ENCODE measurements at places on chromosomes 11 and 22.

GRCh38 chr11:130037058-130037457 is 32.6 kb upstream of the APLP2 start:
- no peak for DNase-seq

DNA sequence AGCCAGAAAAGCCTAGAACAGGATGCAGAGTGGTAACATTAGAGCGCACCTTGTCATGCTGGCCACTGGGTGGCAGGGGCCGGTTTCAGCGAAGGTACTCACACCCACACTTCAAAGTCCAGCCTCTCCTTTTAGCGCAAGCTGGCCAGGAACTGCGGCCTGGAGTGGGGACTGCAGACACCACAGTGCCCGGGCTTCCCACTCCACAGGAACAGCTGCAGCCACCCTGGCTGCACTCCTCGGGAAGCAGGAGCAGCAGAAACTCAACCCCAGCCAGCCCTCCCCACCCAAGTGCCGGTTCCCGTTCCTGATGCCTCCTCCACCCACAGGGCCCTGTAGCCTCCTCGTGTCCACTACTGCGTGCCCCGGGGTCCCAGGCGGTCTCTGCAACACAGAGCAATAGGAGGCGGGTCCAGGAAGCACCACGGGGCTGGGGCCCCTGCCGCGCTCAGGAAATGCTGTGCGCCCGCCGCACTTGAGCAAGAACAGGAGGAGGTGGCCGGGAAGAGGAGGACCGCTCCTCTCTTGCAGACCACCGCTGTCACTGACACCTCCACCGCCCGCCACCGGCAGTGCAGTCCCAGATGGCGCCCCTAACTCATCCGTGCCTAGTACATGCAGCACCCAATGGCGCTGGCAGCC is 2.2 kb downstream of the RFPL2 start:
- DNase-seq: no peak

DNA sequence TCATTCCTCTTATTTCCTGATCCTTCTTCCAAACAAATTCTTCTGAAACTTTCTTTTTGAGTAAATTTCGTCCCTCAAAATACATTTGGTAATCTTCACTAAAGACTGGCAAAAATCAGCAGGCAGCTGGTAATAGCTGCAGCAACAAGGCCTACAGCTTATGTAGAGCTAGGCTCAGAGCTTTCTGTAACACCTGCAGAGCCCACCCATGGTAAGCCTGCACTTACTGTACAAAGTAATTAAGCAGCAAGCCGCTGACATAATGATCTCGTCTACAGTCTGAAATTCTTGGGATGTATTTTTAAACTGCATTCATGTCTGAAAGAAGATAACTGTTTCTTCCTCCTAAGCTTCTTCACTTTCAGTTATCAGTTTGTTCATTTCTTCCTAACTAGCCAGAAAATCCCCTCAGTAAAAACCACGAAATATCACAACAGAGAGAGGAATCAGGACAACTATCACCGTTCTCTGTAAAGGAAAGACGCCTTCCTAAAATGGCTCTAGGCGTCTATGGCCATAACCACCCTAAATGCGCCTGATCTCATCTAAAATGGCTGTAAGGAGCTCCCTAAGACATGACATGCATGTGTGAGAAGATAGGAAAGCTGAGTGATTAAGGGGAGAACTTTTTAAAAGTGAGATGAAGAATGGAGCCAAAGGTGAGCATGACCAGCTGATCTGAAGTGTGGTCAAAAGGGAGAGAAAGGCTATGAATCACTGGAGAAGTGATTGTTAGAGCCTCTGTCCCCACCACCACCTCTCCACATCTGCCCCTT is 56.2 kb downstream of the DENND5A start:
- no peak for DNase-seq

GRCh38 chr11:74311352-74311926 is at the start of gene P4HA3:
TSS of gene P4HA3 (minus strand) at chr11:74311640. CDS start at chr11:74311611, 29 bp downstream.
- no peak for DNase-seq

DNA sequence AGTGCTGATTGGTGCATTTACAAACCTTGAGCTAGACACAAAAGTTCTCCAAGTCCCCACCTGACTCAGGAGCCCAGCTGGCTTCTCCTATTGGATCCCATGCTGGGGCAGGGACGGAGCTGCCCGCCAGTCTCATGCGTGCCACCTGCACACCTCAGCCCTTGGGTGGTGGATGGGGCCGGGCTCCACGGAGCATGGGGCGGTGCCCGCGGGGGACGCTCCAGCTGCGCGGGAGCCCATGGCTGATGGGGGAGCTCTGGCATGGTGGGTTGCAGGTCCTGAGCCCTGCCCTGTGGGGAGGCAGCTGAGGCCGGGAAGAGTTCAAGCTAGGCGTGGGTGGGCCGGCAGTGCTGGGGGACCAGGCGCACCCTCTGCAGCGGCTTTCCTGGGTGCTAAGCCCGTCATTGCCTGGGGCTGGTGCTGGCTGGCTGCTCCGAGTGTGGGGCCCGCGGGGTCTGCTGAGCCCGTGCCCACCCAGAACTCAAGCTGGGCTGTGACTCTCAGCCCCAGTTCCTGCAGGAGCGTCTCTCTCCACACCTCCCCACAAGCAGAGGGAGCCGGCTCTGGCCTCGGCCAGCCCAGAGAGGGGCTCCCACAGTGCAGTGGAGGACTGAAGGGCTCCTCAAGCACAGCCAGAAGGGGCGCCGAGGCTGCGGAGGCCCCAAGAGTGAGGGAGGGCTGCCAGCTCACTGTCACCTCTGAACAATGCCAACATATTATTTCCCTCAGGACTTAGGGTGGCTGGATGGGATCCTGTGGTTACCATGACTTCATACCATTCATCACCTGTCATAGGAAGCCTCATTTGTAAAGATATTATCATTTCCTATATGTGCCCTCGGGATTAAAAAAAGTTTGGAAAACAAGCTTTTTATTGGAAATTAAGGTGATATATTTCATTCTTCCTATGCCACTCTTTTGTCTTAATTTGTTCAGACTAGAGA is 688.7 kb downstream of the ETS1 start:
- DNase-seq: no peak

- no peak for DNase-seq
Observed at GRCh38 chr11:103007521-103007920, 52.0 kb upstream of the MMP13 start.

GRCh38 chr11:116279511-116279910 is 493.3 kb downstream of the BUD13 start:
- DNase-seq: no peak

DNA sequence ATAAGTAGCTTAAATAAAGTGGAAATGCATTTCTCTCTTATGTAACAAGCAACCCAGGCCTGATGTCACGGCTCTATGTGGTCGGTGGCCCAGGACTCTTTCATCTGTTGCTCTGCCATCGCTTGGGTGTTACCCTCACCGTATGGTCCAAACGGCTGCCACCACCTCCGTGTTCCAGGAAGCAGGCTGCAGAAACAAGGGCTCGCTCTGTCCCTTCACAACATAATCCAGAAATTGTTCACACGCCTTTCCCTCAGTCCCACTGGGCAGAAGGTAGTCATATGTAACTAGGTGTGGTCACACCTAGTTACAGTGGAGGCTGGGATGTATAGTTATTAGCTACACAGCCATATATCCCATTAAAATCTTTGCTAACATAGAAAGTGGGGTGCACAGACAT is 421.0 kb downstream of the SOX6 start:
- DNase-seq: no peak

- DNase-seq: no peak
Observed at GRCh38 chr11:18108254-18108653, 2.4 kb upstream of the SAAL1 start.

GRCh38 chr11:94088906-94089305 is 39.7 kb upstream of the PANX1 start:
- DNase-seq: no peak

- no peak for DNase-seq
Observed at GRCh38 chr11:30938171-30938570, 352.0 kb upstream of the MPPED2 start.

GRCh38 chr11:122796128-122796717 is 42.1 kb upstream of the CRTAM start:
- no peak for DNase-seq

- DNase-seq: no peak
Observed at GRCh38 chr11:68929135-68929534, 25.4 kb downstream of the IGHMBP2 start.

DNA sequence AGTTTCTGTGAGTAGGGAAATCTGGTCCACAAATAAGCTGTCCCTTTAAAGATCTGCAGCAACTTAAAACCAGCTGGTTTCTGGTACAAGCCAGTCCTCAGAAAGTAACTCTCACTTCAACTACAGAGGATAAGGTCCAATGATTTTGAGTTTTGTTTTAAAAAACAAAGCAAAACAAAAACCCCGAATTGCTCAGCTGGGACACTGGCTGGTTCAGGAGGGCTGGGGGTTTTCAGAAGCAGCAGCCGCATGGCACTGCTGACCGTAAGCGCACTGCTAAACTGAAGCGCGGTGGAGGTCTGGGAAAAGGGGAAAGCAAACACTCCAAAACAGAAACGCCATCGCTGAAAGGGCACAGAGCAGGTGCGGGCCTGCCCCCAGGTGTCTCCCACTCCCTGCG is 59.7 kb downstream of the MICAL3 start:
- DNase-seq: no peak

- no peak for DNase-seq
Observed at GRCh38 chr22:19120829-19121630, 1.2 kb downstream of the DGCR2 start.

GRCh38 chr11:35617687-35618496 is at the start of gene FJX1:
TSS of gene FJX1 (plus strand) at chr11:35618460. CDS start at chr11:35618637, 177 bp downstream.
- DNase-seq: no peak

DNA sequence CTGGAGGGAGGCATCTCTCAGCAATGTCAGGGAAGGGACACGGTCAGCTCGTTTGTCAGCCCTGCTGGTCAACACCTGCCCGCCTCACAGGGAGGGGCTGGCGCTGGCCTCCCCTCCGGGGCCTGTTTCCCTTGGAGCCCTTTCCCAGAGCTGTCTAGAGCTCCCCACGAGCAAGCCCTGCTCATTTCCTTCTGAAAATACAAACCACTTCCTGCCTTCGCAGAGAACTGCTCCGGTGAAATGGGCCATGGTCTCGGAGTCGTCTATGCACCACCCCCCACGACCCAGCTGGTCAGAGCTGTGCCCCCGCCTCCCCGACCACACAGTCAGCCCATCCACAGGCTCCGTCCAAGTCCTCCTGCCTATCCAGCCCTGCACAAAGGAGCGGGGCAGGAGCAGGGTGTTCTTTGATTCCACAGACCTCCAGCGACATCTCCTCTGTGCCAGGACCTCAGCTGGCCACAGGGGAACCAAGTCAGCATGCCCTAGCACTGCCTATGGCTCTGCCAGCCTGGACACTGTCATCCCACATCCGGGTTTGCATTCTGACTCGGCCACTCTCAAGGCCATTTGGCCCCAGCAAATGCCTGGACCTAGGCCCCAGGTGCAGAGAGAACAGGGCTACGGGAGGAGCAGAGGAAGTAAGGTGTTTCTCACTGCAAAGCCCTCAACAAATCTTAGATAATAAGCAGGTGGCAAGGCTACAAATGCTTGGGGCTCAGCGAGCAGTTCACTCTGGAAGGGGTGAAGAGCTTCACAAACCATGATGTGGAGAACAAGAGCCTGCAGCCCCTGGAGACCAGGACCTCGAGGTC is 82.1 kb upstream of the WNT11 start:
- DNase-seq: no peak

GRCh38 chr11:86248609-86249008 is 4.1 kb downstream of the EED start:
- DNase-seq: no peak
